Activated T-helper 1 cell treated with anti-CD3 and anti-CD28 coated beads, Interleukin-2, amount 50 U/mL, for 16 hours (primary cell): ENCODE measurements at places on chromosomes 2 and 18.

DNA sequence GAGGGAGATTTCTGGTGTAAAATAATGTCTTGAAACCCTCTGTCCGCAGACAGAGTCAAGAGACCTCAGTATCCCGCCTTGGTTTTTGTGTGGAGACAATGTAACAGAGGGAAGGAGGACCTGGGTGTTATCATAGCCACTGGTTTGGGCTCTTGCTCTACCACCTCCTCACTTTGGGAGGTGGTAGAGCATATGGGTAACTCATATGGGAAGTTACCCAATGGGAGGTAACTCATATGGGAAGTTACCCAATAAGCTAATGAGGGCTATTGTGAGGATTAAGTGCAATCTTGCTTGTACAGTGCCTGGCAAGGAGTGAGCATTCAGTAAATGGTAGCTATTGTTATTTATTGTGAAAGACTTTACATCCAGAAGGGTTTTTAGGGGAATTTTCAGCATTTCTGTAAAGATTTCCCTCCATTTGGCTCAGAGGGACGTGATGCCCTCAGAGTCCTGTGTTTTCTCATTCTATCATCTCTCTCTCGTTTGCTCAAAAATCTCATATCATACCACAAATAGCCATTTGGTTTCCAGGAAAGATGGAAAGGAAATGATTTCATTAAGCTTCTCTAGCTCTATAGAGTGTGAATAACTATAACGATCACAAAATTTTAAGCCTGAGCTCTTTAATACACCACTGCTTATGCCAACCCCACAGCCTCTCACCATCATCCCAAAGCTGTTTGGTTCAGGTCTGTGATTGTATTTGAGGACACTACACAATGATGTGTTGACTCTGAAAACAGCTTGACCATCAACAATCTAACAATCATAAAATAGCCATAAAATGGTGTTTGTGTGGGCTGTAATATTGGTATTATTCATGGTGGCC, 307.7 kb downstream of the STK39 start:
- DNase-seq: no peak

DNA sequence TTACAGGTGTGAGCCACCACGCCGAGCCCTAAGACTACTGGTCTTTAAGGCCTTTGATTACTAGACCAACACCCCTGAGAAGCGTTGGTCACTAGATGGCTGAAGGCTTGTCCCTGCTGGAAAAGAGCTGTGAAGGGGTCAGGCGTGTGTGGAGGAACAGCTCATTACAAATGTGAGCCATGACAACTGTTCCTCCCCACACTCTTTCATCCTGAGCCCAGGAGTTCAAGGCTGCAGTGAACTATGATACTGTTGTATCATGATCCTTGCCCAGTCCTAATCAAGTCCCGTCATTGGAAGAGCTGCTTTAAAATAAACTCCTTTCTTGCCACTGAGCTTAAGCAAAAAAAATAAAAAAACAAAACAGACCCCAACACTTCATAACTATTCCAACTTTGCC, 19.5 kb upstream of the MCFD2 start:
- no peak for DNase-seq

DNA sequence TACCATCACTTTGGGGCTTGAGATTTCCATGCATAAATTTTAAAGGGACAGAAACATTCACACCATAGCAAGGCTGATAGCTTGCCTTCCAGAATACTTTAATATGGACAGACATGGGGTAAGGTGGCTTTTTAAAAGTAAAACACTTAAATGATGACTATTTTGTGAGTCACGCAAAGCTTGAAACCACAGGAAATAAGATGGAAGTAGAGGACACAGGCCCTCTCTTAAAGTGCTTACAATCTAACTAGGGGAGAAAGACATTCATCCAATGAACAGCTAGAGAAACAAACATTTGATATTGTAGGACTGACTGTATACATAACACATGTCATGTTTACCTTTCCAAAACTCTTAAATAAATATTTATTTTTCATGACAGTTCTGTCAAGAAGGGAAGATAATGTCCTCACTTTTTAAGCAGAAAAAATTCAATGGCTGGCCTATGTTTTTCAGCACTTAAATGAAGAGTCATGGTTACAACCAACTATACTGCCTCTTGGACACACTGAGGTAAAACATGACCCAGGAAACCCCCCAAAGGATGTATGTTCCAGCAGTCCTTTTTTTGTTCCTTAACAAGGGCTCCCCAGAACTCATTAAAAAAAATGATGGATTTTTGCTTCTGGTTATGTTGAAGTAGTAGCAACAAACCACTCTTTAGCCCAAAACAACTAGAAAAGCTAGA, 120.0 kb upstream of the RBMS1 start:
- DNase-seq: no peak

- no peak for DNase-seq
Observed at GRCh38 chr2:192215096-192215877, 20.6 kb upstream of the TMEFF2 start.

- no peak for DNase-seq
Observed at GRCh38 chr18:56890632-56891031, 239.5 kb downstream of the WDR7 start.

DNA sequence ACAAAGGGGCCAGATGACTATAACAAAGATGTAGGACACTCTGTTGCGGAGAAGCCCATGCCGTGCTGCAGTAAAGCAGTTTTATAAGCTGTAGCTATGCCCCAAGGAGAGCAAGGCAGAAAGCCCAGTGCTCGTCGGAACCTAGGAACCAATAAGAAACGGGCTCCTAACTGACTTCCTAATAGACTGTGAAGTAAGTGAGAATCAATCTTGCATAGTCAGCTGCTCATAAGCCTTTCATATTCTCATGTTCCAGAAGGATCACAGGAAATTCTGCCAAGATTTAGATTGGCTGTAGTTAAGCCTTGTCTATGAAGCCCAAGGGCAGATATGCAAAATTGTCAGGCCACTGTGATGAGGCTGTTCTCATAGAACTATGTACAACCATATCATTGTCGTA, 98.4 kb downstream of the RTTN start:
- no peak for DNase-seq

GRCh38 chr2:168633200-168633599, 169.2 kb upstream of the NOSTRIN start:
- DNase-seq: no peak

- no peak for DNase-seq
Observed at GRCh38 chr18:76459687-76460350, 35.2 kb downstream of the ZNF516 start.

DNA sequence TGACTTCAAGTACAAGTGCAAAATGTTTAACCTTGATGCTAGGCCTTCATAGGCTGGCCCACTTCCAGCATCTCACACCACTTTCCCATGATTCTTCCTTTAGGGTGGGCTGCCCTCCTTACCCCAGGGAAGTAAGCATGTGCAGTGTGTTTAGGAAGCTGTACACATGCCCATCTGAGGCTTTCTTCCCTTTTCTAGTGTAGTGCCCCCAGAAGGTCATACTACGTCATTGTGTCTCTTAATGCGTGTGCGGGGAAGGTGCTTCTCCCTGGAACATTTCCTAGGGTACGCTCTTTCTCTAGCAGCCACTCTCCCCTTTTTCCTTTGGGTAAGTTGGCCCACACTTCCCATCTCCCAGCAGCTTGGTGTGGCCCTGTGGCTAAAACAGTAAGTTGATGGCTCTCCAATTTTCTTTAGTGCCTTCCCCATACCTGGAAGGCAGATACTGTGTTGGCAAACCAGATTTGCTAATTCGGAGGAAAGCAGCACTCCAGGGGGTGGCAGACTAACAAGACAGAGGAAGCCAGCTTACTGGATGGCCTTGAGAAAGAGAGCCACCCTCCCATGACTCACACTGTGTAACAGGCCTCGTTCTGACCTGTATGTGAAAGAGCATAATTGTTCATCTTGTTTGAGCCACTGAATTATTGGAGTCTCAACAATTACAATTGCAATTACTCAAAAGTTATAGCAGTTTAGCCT, 1.1 kb upstream of the SULT6B1 start:
- no peak for DNase-seq

- no peak for DNase-seq
Observed at GRCh38 chr2:156331572-156332283, 793 bp downstream of the NR4A2 start.

DNA sequence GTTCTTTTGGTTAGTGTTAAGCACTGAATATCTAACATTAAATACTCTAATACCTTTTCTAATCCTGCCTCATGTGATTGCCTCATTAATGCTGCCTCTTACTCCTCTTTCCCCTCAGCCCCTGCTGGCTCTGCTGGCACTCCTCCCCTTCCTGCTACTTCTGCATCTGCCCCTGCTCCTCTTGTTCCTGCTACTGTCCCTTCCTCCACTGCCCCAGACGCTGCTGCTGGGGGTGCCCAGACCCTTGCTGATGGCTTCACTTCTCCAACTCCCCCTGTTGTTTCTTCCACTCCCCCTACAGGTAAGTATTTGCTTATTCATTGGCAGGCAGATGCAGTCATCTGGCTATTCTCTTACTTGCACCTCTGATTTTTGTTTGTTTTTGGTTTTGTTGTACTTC, 68.5 kb downstream of the ABI2 start:
- DNase-seq: no peak

DNA sequence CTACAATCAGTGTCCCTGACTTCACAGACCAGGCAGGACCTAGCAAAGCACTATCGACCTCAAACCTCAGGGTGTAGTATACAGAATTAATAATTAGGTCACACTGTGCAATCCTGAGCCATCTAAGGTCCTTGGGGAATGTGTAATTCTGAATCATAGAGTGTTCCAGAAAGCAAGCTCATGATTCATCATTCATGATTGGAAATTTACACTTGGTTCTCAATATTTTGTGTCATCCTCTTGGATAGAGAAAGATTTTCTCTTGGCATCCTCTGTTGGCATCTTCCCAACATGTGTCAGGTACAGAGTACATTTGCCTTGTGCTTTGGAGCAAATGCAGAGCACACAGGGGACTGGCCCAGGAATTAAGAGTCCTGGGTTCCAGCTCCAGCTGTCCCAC, 245.0 kb upstream of the NT5C1B start:
- DNase-seq: no peak
